ENCODE measurements at places on chromosomes 2 and 18.

DNA sequence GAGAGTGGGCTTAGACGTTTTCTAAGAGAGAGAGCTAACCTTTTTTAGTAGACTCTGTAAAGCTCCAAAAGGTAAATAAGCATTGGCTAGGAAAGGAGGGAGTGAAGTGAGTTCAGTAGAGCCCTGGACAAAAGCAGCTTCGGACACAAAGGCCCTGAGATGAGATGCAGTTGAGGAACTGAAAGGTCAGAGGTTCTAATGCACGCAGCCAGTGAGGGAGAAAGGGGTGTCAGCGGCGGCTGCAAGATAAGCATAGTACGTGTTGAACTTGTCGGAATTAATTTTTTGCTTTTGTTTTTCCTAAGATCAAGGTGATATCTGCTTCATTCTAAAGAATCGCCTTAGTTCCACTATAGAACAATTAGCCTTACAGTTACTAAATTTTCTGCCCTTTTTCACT is 11.2 kb upstream of the SLC8A1 start:
- DNase-seq, result no peak

GRCh38 chr2:171523088-171524017 is 1.1 kb downstream of the CYBRD1 start:
- peak; percentile 24 for DNase-seq

DNA sequence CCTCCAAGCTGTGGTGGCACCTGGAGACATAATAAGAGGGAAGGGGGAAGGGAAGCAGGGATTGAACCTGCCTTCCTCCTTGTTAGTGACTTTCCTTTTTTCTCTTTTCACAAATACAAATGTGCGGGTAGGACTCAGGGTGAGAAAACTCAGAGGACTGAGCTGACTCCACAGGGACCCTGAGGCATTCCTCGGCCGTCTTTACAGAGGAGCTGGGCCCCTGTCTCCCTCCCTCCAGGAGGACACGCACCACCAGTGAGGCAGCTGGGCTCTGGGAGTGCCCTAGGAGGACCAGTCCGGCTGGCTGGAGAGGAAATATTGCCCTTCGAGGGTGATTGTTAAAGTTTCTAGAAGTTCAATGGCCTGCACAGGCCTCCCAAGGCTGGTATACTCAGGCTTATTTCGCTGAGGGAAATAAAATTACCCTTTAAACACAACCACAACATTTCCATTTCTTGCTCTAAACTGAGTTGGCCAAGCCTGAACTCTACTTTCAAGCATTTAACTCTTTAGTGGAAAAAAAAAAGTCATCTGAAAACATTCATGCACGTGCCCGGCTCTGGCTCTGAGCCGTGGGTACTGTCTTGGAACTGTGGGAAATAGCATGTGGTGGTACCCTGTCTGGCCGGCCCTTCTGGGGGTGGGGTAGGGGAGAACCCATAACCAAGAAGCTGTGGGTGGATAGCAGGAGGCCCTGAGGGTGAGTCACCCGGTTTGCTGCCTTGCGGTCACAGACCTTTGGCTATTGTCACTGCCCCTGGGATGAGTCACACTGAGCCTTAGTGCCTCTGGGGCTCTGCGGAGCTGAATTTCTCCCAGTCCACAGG is 116.0 kb downstream of the COPS8 start:
- no peak for DNase-seq

- no peak for DNase-seq
Observed at GRCh38 chr2:218988650-218989049, 3.7 kb upstream of the FEV start.

- no peak for DNase-seq
Observed at GRCh38 chr18:70376914-70377258, 88.0 kb downstream of the SOCS6 start.

DNA sequence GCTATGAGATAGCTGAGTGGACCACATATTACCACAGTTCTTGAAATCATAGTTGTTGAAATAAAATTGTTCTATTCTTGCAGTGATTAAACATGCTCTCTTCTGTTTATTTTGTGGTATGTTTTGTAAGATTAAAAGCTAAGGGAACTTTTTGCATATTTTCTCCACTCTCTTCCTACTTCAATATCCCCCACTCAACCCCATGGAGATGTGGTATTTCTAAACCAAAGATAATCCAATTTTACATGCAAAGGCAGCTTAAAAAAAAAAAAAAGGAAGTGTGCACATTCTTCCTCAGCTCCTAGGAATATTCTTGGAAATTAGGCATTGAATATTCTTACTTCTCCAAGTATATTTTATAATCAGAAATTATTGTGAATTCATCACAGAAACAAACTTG is 15.0 kb upstream of the PAX3 start:
- no peak for DNase-seq

- DNase-seq, result no peak
Observed at GRCh38 chr2:60746318-60746717, 9.8 kb upstream of the PAPOLG start.

GRCh38 chr2:241959751-241960269 is 90.3 kb downstream of the RTP5 start:
- no peak for DNase-seq

DNA sequence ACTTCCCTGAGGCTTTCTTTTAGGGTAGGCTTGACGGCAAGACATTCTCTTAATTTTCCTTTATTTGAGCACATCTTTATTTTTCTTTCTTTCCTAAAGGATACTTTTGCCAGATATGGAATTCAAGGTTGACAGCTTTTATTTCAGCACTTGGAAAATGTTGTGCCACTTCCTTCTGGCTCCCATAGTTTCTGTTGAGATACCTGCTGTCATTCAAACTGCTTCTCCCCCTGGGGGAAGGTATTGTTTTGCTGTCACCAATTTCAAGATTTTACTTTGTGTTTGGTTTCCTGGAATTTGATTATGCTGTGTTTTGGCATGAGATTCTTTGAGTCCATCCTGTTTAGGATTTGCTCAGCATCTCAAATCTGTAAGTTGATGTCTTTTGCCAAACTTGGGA is 39.1 kb upstream of the TWIST2 start:
- no peak for DNase-seq

DNA sequence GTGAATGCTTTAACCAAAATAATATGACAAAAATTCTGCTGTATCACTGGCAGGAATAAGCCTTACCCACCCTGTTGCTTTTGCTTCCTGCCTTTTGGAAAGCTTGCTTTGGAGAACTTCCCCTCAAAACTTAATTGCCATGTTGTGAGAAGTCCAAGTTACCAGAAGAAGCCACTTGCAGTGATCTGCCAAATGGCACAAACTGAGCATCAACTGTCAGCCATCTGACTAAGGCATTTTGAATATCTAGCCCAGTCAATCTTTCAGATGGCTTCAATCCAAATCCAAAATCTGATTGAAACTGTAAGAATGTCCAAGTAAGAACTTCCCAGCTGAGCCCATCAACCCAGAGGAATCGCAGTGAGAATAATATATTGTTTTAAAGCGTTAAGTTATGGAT is 216.5 kb upstream of the ZC3H15 start:
- no peak for DNase-seq

DNA sequence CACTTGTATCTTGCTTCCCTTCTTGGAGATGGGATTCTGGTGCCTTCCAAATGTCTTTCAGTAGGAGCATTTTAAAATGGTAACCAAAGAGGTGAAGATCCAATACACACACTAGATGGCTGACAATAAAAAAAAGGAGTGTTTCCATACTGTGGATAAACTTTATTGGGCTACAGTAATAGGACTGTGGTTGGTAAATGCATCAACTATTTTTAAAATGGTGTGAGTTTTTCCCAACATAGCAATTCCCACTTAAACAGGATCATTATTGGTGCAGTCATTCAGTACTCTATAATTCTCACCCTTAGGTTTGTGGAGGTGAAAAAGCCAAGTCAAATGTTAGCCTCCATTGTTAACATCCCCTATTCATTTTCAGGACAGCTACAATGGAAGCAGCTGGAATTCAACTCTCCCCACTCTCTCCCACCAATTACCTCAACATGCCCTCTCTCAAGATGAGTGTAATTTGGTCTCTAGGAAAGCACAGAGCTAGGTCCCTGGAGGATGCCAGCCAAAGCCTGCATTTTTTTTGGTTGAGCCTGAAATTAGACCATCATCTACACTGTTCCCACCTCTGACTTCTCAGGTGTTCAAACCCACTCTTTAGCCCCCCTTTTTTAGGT is 273.3 kb downstream of the TCF4 start:
- no peak for DNase-seq

DNA sequence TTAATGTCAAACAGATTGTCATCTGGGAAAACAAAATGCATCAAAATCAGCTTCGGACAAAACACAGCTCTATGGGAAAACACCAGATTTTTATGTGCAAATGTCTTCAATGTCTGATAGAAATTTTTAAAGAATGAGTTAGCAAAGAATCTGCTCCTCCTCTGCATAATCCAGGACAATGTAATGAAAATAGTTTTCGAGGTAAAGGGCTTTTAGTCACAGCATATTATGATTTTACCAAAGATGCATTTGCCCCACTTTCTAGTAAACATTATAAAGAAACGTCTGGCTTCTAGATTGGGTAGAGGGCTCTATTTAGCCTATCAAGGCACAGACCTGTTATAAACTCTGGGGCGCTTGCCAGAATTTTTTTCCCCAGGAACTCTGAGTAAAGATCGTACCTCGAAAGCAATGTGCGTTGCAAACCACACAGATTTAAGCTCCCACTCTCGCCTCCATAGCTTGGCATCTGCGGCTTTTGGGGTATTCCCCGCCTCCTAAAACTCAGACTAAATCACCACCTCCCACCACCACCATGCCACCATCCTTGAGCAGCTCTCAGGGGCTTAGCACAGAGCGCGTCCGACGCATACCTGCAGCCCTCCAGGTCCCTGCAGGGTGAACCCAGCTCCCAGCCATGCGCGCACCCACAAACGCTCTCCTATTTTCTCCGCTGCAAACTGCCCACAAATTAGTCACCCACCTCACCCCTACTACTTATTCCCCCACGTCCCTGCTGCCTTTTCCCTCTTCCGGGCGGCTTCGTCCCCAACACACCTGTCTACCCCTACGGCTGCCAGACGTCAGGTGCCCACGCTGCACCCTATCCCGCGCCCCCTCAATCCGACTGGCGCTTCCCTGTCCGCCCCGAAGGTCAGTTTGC is 829 bp downstream of the ACVR1C start:
- peak; percentile 8 for DNase-seq

- DNase-seq, result no peak
Observed at GRCh38 chr2:113219889-113220641, 46.3 kb downstream of the PSD4 start.

DNA sequence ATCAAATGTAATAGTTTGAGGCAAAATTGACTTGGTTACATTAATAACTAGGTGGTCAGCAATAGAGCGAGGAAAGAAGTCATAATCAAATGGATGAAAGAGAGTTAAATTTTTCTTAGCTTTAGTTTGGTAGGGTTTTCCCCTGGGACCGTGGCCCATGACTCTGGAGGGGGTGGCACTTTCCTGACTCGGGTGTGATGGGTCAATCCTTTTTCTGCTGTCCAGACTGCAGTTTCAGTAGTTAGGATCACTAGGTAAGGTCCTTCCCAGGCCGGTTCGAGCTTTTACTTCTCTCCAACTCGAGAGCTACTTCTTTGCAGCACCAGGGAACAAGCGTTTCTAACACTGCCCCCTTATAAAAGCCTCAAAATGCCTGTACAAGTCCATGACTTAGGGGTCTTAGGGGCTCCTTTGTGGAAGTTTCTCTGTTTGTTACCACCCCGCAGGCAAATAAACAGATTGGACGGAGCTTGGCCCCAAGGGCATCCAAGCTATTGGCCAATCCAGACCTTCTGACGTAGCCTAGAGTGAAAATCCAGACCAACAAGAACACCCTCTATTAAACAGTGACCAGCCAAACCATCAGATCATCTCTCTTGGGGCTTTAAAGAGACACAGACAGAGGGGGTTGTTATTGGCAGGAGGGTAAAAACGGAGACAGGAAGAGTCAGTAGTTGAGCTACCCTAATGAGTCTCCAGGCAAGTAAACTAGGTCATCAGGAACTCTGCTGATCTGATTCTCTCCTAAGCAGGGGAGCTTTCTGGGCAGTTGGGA is 9.4 kb upstream of the CEP68 start:
- no peak for DNase-seq

DNA sequence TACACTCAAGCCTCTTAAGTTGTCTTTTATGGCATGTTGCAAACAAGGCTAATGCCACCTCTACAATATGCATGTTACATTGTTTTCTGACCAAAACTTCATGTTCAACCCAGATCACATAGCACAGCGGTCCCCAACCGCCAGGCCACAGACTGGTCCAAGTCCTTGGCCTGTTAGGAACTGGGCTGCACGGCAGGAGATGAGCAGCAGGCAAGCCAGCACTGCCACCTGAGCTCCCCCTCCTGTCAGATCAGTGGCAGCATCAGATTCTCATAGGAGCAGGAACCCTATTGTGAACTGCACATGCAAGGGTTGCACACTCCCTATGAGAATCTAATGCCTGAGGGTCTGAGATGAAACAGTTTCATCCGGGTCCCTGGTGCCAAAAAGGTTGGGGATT is 324.8 kb upstream of the CHAC2 start:
- DNase-seq, result no peak

- DNase-seq, result no peak
Observed at GRCh38 chr2:6186332-6187151, 494.4 kb downstream of the SOX11 start.

DNA sequence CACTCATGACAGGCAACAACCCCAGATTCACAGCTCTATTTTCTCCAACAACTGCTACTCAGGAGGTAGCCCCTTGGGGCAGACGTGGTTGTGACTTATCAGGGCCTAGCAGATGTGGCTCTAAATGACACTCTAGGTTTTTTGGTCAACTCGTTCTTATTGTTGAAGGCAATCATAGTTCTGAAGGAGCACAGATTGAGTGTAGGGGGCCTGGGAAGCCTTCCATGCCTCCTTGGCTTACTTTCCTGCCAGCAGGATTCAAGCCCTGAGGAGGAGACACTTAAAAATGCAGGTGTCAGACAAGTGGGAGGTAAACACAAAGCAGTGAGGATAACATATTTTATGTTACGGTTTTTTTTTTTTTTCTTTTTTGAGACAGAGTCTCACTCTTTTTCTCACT is 23.5 kb upstream of the SUCLG1 start:
- no peak for DNase-seq

GRCh38 chr18:73688851-73689711 is 458.6 kb downstream of the FBXO15 start:
- DNase-seq, result no peak

- no peak for DNase-seq
Observed at GRCh38 chr18:49690312-49690711, 123.0 kb downstream of the ACAA2 start.

DNA sequence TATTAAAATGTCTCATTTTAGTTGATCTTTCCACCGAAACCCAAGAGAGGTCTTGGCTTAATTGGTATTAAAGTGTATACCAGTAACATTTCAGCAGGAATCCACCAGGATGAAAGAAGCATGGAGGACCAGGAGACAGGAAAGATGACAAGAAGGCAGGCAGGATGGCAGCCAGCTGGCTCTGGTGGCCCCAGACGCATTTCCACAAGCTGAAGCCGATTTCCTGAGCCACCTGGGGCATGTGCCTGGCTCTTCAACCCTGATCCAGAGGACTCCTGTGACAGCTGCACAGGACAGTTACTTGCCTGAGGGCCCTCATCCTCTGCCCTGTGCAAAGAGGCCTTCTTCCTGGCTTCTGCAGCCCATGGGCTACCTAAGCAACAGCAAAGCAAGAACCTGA is 56.9 kb upstream of the NFU1 start:
- DNase-seq, result no peak

All from GM19239 (cell line).